ENCODE measurements at places on chromosomes 16 and 17.

- no peak for DNase-seq
Measured at GRCh38 chr17:8069587-8069860, 18.0 kb downstream of the ALOX12B start.

- peak; percentile 34 for DNase-seq
Measured at GRCh38 chr17:47741109-47741792, 8.2 kb downstream of the TBX21 start.

DNA sequence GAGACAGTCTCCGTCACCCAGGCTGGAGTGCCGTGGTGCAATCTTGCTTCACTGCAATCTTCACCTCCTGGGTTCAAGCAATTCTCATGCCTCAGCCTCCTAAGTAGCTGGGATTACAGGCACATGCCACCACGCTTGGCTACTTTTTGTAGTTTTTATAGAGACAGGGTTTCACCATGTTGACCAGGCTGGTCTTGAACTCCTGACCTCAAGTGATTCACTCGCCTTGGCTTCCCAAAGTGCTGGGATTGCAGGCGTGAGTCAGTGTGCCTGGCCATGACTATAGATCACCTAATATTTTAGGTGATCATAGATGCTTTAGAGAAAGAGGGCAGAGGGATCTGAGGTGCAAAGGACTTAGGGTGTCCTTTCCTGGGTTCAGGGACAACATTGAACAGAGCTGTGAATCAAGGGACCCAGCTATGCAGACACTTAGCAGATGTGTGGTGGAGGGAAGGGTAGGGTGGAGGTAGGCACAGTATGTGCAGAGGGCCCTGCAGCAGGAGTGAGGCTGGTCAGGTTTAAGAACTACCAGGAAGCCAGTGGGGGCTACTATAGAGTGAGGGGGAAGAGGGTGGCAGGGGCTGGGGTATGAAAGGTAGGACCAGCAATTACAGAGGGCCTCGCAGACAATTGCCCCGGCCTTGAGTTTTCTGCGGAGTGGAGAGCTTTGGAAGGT lies 116.5 kb downstream of the CMIP start:
- DNase-seq, result no peak

- DNase-seq, result peak; percentile 59
Measured at GRCh38 chr16:19696328-19696727, 21.7 kb downstream of the KNOP1 start.

DNA sequence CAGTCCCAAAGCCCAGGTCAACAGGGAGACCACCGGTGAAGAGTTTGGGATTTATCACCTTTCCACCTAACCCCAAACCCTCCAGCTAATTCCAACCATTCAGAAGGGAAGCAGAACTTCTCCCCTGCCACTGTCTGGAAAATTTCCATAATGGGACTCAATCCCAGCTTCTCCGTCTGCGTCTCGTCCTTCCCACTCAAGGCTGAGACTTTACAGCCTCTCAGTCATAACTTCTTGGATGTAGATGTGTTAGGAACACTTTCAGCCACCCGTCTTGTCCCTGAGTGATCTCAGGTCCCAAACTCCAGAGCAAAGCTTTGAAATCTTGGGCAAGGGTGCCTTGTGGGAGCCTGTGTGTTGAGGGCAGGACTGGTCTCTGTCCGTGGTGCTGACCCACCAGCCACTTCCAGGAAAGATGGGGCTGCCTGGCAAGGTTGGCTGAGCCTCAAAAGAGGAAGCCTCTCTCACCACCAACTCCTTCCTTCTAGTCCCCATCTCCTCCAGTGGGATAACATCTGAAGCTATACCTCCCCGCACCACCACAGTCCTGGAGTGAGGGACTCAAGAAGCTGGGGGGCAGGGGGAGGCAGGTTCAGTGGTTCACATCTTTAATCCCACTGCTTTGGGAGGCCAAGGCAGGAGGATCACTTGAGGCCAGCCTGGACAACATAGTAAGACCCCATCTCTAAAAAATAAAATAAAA lies 9.3 kb downstream of the GAS2L2 start:
- no peak for DNase-seq
